ENCODE measurements at places on chromosomes 7 and 10. TPM values are rescaled to one million over a fixed set of nuclear protein-coding genes. Genes with fewer than 3 reads are reported as not detected.

DNA sequence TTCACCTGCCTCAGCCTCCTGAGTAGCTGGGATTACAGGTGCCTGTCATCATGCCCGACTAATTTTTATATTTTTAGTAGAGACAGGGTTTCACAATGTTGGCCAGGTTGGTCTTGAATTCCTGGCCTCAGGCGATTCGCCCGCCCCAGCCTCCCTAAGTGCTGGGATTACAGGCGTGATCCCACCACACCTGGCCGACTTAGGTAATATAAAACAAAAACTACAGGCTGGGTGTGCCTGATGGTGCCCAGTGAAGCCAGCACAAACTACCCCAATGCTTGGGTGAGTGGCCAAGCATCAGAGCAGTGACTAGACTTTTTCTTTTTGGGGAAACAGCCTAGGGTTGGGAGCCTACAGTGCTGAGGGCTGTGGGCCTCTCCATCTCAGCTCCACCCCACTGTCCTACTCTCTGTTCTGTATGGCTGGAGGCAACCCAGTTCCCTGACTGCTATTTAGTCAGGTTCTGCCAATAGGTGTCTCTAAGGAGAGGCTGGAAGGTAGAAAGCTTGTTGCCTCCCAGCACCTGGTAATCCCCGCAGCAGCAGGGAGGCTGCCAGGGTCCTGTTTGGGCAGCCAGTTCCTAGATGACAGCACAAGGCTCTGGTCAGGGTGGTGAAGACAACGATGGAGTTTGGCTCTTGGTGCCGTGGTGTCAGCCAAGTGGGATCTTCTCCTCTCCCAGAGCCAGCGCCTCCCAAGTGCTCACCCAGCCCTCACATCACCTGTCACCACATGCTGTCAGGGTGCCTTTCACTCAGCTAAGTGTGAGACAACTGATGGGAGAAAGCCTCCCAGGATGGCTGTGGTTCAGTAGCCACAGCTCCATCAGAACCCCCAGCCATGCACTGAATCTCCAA lies 10.4 kb upstream of the NACAD start:
- H3K27ac ChIP-seq = no peak overlapping the region
- no peaks in the 10 kb centered on the region for H3K4me1 ChIP-seq
- DNase-seq = no peak
- no peak overlapping the region for H3K4me3 ChIP-seq
- H3K36me3 ChIP-seq = no peaks in the 10 kb centered on the region

C7orf57 gene
- total RNA-seq = not detected

GRCh38 chr10:96850825-96851224 lies 18.7 kb downstream of the LCOR start:
- DNase-seq = no peak
- no peaks in the 10 kb centered on the region for H3K27me3 ChIP-seq
- H3K4me3 ChIP-seq = no peak overlapping the region
- no peaks in the 10 kb centered on the region for H3K36me3 ChIP-seq

GRCh38 chr10:43262397-43262901 lies 4.4 kb downstream of the RASGEF1A start:
- H3K4me3 ChIP-seq = no peak overlapping the region
- no peak for DNase-seq
- no peaks in the 10 kb centered on the region for H3K36me3 ChIP-seq
- H3K27ac ChIP-seq = no peak overlapping the region
- H3K27me3 ChIP-seq = peaks cover 48% of the 10 kb centered on the region

LIPM gene
- total RNA-seq = not detected

DNA sequence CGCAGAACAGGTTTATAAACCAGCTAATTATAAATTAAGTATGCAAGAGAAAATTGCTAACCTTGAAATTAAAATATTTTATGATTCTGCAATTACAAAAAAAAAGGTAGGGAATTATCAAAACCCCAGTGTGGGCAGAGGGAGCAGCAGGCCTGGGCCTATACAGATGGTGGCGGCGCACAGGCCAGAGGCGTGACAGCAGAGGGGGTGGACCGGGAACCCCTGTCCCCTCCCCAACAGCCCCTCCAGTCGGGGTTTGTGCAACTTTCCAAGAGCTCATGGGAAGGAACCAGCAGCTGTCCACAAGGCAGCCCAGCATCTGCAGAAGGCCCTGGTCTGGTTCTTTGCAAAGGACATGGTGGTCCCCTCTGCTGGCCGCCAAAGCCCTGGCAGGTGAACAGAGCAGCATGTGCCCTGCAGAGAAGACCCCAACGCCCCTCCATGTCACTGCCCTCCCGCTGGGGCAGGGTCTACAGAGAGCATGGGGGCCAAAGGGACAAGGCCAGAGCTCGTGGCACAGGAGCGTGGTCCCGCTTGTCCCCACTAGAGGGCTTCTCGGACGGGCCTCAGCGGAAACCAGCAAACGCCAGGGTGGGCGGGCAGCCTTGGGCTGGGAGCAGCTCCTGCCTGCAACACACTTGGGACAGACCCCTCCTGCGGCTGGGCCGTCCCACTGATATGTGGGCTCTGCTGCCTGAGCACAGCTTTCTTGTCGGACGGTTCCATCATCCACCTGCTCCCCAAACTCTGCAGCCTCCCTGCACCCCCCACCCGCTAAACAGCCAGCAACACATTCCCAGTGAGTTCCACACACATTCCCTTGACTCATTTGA lies 75.1 kb downstream of the EBF3 start:
- no peaks in the 10 kb centered on the region for H3K36me3 ChIP-seq
- H3K27ac ChIP-seq = no peak overlapping the region
- no peak for DNase-seq
- H3K4me1 ChIP-seq = no peaks in the 10 kb centered on the region

DNA sequence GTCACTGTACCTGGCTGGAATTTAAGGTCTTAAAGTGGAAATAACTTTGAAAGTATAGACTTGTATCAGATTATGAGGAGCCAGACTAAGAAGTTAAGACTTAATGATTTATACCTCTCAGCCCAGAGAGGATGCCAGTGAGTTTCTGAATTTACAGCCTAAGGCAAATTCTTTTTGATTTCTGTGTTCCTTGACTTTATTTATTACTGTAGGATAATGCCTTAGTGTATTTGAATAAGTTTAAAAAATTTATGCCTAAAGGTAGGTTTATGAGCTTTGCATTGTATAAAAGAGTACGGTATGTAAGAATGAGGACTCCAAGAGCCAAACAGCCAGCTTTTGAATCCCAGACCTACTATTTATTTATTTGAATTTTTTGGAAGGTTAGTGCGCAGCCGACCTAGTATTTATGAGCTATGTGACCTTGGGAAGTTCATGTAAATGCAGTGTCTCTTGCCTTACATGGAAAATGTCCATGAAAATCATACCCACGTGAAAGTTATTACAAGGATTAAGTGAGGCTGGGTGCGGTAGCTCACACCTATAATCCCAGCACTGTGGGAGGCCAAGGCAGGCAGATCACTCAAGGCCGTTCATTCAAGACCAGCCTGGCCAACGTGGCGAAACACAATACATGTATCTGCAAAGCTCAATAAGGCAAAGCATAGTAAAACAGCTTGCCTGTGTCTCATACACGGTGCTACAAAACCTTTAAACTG lies 174.6 kb downstream of the AUTS2 start:
- DNase-seq = no peak
- no peaks in the 10 kb centered on the region for H3K36me3 ChIP-seq
- H3K27ac ChIP-seq = no peak overlapping the region
- no peaks in the 10 kb centered on the region for H3K27me3 ChIP-seq
- H3K4me1 ChIP-seq = peaks cover 7% of the 10 kb centered on the region

KRIT1 gene
- 95.7 TPM for total RNA-seq

FOXI2 gene
- total RNA-seq = not detected
